ENCODE measurements at places on chromosomes 12 and 14.

DNA sequence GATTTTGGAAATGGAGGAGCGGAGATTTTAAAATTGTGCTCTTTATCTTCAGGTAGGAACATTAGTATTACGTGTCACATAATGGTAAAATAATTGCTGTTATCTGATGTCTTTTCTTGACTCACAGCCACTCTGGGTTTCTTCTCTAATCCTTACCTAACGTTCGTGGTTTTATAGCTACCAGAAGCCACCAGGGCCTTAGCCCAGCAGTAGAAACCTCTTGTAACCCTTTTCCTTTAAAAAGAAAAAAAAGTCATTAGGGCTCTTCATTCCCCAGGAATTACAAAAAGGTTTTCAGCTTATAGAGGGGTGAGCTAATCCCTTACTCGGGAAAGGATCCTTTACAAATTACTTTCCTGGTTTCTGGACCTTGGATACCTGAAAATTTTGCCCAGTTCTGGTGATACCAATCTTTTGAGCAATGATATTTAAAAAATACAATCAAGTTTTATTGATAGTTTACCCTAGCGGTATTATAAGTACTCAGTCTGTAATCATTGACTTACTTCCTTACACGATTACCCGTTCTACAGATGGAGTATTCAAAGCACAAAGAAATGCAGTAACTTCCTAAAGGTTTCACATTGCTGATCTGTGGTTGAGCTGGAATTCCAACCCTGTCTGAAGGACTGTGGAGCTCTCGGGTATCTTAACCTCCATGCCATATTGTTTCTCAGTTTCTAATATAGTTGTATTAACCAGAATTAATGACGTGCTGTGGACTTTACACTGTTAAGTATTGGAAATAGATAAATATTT, 1.6 kb downstream of the GABARAPL1 start:
- no peak for DNase-seq

DNA sequence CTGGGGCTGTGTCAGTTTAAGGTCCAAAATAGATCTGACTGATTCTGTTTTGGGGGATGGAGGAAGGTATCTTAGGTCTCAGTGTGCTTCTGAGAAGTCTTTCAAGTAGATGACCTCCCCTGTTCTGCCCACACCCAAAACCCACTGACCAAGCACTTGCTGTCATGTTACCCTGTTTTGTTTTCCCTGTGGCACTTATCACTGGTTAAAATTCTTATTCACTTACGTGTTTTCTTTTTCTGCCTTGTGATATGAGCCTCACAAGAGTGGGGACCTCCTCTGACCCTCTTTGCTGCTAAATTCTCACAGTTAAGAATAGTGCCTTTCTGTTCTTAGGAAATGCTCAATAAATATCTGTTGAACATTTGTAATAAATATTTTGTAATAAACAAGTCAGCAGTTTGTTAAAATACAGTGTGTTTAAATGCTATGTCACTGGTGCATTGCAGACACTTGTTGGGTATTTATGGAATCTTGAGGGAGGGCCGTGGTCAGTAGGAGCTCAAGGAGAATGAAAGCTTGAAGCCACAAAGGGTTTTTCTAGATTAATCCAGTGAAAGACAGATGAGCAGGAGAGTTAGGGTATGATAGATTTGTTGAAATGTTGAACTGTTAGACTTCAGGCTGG, 20.9 kb downstream of the PLEKHA5 start:
- no peak for DNase-seq

GRCh38 chr14:105300542-105301102, at the start of gene BRF1:
BRF1 (minus strand) TSS chr14:105301001; CDS start chr14:105300629, 372 bp downstream.
- DNase-seq: peak; percentile 96

DNA sequence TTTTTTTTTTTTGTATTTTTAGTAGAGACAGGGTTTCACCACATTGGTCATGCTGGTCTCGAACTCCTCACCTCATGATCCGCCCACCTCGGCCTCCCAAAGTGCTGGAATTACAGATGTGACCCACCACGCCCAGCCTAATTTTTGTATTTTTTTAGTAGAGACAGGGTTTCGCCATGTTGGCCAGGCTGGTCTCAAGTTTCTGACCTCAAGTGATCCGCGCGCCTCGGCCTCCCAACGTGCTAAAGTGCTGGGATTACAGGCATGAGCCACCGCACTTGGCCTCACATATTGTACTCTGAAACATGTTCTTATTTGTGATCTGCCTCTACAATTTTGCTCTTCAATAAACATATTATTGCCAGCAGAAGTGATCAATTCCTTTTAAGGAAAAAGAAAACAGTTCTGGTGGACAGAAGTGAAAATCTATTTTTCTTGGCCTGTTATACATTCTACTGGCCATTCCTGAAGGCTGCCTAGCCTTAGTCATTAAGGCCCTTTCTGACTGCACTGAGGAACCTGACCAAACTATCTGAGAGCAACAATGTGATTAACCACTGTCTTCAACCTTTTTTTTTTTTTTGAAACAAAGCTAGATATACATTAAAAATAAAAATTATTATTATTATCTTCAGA, 36.1 kb downstream of the SNX6 start:
- no peak for DNase-seq

DNA sequence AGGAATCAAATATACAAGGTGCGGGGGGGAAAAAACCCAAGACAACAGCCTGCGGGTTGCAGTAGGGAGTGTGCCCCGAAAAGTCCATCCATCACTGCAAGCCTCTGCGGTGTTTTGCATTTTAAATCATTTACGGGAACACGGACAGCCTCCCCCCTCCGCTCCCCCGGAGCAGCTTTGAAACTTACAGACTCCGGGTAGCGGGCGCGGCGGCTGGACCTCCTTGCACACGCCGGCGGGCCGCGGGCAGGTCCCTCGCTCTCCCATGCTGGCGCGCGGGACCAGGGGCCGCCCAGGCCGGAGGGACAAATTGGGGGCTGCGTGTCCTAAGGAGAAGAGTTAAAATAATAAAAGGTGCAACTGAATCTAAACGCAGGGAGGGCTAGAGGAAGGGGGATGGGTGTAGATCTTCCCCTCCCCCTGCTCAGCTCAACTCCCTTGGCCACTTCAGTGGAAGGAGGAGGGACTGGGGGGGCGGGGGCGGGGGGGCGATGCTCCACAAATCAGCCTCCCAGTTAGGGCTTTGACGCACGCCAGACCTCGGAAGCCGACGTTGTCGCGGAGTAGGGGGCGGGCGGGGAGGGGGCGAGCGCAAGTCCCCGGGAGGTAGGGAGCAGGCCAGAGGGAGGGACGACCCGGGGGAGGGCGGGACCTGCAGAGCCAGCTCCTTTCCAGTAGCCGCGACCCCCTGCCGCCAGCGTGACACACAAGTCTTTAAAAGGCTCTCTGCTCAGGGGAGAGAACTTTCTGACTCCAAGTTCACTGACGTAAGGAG, at the start of gene KCNJ8:
Gene KCNJ8 (minus strand): TSS at position 349 of the 775 bp plus-strand sequence. CDS start 1,090 bp downstream, outside the sequence.
- no peak for DNase-seq

- no peak for DNase-seq
These were observed 88.3 kb upstream of the DAAM1 start for GRCh38 chr14:59100205-59100604.

GRCh38 chr12:57143454-57143853, 4.0 kb downstream of the LRP1-AS start:
- no peak for DNase-seq

- no peak for DNase-seq
These were observed 26.5 kb downstream of the ZBTB42 start for GRCh38 chr14:104827177-104828055.

DNA sequence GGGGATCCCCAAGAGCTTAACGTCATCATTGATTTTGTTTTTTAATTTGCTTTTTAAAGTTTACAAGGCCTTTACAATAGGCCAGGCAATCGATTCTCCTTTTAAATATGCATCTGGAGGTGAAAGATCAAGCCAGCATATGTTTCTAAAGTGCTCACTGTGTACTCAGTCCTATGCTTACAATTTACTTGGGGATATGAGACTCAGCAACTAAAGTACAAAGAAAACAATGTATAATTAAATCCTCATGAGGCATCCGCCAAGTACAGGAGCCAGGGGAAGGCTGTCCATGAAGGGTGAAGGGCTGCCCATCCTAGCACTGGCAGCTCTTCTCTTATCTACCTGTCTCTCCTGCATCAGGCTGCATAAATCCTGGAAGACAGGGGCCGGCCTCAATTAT, 11.8 kb downstream of the CCDC92 start:
- no peak for DNase-seq

DNA sequence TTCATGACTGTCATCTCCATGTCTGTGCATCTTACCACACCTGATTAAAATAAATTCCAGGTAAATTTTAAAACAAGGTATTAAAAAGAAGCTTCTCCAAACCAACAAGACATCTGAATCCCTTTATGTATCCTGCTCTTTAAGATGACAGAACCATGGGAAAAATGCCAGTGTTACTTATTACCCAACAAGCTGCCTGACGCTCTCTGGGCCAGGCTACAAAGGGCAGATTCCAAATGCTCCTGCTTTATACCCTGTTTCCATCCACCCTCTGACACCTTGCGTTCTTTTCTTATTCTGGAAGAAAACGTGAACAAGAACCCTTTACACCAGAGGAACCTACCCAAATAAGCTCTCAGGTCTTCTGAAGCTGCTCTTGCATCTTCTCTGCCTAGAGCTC, 70.7 kb downstream of the SLC8A3 start:
- no peak for DNase-seq

DNA sequence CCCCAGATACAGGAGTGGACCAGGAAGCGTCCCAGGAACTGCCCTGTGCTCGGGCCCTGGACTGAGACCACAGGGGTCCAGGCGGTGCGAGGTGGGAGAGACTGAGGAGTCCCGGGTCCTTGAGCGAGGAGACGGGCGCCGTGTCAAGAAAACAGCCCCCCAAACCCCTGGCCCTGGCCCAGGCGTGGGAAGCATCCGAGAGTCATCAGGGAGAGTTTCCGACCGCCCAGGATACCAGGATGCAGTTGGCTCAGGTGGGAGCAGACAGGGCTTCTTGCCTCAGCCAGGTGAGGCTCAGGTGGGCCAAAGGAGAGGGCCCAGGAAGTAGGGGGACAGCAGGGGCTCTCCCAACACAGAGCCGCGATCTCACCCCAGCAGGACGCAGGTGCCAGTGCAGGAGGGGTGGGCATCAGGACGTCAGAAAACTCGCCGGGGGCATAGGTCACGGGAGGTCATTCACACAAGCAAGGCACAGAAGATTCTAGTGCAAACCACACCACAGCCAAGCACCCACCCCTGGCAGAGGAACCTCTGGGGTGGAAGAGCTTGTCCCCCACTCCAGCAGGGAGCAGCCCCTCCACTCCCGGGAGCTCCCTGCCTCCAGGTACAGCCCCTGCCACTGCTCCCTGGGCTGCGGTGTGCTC, 102.5 kb upstream of the EIF5 start:
- DNase-seq: no peak

DNA sequence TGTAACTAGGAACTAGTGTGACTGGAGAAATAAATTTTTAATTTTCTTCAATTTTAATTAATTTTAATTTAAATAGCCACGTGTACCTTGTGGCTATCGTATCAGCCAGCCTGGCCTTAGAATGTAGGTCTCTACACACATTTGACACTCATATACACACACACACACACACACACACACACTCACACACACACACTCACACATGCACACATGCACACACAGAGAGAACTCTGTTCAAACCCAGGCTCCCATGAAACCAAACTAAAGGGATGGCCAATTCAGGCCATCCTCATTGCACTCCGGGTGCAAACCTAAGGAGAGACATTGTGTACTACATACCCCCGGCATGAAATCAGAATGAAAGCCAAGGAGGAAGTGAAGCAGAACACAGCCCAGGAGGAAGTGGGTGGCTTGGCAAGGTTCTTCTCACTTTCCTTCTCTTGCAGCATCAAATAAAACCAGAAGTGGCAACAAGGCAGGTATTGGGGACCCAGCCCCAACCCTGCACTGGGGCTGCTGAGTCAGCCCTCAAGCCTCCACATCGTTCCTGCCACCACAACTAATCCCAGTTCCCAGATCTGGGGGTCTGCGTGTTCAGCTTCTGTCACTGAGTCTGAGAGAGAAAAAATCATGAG, 26.2 kb upstream of the CHPT1 start:
- no peak for DNase-seq
